ENCODE measurements at places on chromosomes 4 and X.

GRCh38 chr4:21387683-21388082 is 560.9 kb downstream of the KCNIP4 start:
- DNase-seq: no peak

- DNase-seq: no peak
Observed at GRCh38 chr4:41389356-41389755, 132.6 kb downstream of the UCHL1 start.

DNA sequence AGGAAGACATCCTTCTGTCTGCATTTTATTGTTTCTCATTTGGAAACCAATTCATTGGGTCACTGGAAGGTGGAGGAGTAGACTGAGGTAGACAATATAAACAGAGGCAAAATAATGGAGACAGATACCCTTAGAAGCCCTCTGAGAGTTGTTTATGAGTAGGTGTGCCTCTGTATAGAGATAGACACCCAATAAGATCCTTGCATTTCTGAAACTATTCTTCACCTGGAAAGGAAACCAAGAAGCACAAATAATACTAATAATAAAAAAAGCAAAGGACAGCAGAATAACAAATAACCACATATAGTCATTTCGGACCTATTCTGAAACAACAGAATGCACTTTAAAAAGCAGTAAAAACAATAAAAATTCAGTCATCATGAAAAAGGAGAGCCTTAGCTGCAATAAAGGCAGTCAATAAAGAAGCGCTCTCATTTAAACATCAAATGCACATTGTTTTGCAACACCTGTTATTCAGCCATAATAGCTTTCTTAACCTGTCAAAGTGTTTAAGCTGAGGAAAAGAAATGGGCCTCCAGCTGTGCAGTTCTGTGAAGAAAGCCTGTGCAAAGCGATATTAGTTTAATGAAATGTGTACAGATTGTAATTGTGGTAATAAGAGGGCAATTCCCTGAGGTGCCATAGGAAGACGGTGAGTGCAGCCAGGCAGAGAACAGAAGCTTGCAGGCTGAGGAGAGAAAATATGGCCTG is 904.2 kb downstream of the STPG2 start:
- no peak for DNase-seq

DNA sequence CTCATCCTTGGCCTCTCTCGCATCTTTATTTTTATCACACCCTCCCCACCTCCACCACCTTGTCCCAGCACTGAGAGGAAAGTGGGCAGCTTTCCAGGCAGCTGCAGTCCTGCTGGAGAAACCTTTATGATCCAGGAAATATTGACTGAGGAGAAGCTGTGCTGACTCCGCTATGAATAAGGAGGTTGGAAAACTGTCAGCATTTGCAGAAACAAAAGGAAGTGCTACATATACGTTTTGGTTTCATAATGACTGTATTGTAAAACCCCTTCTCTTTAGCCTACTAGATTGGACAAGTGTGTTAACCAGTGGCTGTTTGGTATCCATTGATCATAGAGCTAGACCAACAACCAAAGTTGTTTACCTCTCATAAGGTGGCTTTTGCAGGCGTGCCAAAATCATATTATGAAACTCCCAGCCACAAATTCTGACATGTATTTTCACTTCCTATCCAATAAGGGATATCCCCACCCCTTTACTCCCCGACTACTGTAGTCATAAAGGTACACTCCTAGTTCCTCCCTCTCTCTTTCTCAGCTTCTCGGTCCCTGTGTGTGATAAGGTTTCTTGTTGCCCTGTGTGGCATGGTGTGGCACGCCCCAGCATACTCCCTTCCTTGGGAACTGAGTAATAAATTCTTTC is 88.4 kb downstream of the GPR143 start:
- peak; percentile 53 for DNase-seq

DNA sequence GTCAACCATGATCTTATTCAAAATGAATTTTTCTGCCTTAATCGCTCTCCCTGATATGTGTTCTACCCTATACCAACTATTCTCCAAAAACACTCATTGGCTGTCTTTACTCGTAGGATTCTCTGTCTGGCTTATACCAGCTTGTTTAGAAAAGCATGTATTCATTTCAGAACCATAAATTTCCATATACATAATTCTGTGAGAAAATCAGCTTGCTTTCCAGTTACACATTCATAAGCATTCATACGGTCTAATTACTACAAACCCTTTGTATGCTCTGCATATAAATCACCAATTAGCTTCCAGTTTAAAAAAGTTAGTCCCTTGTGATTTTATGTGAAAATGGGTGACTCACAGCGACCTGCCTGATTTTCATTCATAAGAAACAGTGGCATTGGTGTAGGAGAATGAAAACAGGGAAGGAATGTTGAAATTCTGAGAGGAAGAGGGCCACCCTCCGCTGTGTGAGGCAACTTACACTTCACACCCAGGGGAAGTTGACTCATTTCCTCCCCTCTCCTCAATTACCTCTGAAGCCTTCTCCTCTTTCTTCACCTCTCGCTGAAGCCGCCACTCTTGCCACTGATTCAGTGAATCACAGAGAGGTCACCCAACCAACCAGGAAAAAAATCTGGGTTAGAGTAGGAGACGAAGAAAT is 63.3 kb downstream of the MEPE start:
- DNase-seq: no peak

- no peak for DNase-seq
Observed at GRCh38 chr4:184456337-184456736, 18.0 kb downstream of the IRF2 start.

GRCh38 chrX:71549986-71550385 is 17.1 kb downstream of the OGT start:
- no peak for DNase-seq

- DNase-seq: no peak
Observed at GRCh38 chr4:87624698-87625097, 16.4 kb downstream of the DSPP start.

GRCh38 chrX:135595543-135595942 is 75.1 kb downstream of the INTS6L start:
- no peak for DNase-seq

- no peak for DNase-seq
Observed at GRCh38 chr4:78297116-78297800, 240.1 kb downstream of the FRAS1 start.

GRCh38 chrX:50428174-50428573 is 42.5 kb downstream of the DGKK start:
- no peak for DNase-seq

GRCh38 chr4:183205709-183206108 is 106.7 kb downstream of the WWC2 start:
- DNase-seq: no peak

DNA sequence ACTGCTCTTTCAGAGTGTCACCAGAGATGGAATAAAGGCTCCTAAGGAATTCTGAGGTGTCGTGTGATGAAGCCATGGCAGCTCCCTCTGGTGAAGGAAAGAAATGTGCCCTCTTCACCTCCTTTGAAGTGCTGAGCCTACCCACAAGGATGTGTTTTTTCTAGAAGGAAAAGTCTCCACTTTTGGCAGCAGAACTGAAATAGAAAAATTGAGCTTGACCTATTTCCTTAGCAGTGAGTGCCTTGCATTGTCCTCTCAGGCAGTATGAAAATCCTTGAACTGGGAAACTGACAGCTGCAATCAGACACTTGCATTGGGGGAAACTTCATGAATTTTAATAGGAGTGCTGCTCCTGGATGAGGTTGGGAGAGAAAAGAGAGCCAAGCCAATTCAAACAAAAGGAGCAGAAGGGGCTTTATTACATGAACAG is 95.2 kb downstream of the DCLK2 start:
- no peak for DNase-seq

GRCh38 chr4:121219227-121219626 is 55.1 kb upstream of the TNIP3 start:
- no peak for DNase-seq

DNA sequence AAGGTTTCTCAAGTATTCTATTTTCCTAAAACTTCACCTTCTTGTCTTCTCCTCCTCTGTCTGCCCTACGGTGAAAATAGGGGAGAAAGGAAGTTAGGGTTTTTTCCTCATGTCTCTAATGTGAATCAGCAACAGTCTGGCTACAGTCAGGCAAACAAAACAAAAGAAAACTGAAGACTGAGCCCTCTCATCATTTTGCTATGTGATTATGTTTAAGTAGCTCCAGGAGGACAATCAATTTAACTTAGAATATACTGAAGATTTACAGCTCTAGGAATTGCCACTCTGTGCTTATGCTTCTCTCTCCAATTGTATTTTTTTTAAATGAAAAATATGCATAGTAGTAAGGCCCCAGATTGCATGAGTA is 316.2 kb downstream of the GPAT3 start:
- DNase-seq: no peak

- no peak for DNase-seq
Observed at GRCh38 chr4:146855761-146856160, 89.9 kb downstream of the TTC29 start.

DNA sequence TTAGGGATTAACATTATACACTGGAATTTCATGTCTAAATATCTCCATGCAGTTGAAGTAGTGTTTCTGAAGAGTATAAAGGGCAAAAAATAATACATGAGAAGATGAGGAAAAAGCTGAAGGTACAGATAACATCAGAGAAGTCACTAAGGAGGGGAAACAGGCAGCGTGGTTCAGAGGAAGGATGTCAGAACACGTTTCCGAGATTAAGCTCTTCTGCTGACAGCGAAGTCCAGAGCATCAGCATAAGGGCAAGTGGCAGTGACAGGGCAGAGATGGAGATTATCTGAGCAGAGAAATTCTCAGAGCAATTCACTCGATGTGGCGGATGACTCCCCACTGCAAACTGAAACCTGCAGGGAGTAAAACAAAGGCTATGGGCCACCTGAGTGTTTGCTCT is 443.2 kb upstream of the FRG1 start:
- DNase-seq: no peak

GRCh38 chr4:69707807-69708206 is 52.6 kb downstream of the SULT1B1 start:
- no peak for DNase-seq

- peak; percentile 55 for DNase-seq
Observed at GRCh38 chr4:146134761-146135445, 40.6 kb upstream of the LSM6 start.

DNA sequence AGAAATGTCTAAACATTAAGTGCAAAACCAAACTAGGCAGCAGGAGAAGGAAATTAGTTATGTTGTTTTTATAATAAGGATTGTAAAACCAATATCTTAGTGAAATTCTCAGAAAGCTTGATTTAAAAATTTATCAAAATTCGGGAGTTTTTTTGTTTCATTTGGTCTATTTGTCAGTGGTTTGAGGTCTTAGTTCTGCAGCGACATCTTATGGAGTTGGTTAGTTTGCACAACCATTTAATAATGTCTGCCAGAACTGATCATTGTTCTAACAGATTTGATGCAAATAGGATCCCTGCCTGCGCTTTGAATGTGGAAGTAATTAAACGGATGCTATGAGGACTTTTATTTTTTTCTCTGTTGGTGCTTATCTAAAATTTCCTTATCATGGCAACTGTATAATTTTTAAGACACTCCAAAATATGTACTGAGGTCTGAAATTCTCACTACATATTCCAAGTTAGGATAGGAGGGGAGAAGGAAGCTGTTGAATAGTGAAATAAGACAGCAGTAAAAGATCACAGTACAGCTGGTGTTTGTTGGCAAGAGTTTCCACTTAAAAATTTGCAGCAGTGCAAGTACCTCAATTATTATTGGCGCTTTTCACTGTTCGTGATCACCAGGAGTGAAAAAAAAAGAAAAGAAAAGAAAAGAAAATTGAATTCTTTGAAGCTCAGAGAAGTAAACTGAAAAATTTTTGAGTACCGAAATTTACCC is 2521.4 kb downstream of the ARAP2 start:
- DNase-seq: no peak

DNA sequence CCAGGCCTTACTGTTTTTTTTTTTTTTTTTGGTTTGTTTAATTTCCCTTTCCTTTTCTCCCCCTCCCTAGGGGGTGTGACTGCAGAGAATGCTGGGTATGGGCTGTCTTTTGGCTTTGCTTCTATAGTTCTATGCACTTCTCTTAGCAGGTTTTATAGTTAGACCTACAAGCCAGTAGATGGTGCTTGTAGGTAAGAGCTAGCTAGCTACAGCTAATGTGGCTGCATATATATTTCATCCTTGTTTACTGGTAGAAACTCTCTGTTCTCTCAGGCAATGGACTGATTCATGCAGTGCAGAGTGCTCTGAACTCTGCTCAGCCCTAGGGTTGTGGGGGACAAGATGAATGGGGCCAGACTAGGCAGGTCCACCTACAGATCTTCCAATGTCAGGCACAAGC is 246.4 kb downstream of the SH2D1A start:
- no peak for DNase-seq

- no peak for DNase-seq
Observed at GRCh38 chrX:53357799-53358530, 64.5 kb downstream of the SMC1A start.

GRCh38 chr4:183261953-183262775 is 57.9 kb downstream of the CLDN22 start:
- peak; percentile 41 for DNase-seq

GRCh38 chr4:76246852-76247251 is 4.7 kb upstream of the FAM47E start:
- no peak for DNase-seq

DNA sequence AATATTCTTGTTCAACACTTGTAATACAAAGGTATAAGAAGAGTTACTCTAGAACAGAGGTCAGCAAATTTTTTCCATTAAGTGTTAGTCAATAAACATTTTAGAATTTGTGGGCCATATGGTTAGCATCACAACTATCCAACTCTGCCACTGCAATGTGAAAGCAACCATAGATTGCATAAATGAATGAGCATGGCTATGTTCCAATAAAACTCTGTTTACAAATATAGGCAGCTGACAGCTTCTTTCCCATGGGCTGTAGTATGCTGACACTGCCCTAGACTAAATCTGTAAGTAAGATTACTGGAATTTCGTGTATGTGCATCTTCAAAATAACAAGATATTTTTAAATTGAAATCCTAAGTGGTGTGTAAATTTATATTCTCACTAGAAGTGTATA is 73.7 kb downstream of the GABRA2 start:
- no peak for DNase-seq

DNA sequence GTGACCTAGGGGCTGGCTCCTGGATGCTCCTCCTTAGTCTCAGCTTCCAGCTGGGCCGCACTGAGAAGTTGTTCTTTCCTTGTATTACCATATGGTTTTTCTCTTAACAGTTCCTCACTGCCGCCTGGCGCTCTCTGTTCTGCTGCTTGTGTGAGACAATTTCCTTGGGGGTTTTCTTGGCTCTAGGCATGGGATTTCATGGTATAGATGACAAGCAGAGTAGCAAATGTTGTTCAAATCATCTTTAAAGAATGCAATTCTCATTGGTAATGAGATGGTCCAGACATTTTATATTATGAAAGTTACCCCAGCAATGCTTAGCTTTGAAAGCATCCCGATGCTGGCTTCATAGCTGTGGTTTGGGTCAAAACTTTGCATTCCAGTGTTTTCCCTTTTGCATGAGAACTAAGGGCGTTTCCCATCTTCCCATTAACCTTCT is 37.6 kb downstream of the SEPTIN11 start:
- DNase-seq: no peak

GRCh38 chrX:154426916-154427770 is 1.3 kb upstream of the ATP6AP1 start:
- no peak for DNase-seq

- DNase-seq: no peak
Observed at GRCh38 chr4:22504447-22504846, 11.4 kb downstream of the ADGRA3 start.

GRCh38 chr4:167897116-167897515 is 195.2 kb upstream of the ANXA10 start:
- no peak for DNase-seq

- no peak for DNase-seq
Observed at GRCh38 chr4:156765277-156765676, 206.3 kb downstream of the PDGFC start.
